ENCODE measurements at places on chromosomes 3 and 15. TPM values are rescaled to one million over a fixed set of nuclear protein-coding genes. Genes with fewer than 3 reads are reported as not detected.

GRCh38 chr15:74431645-74432044 is 2.1 kb downstream of the SEMA7A start:
- no peak for ATAC-seq

GRCh38 chr3:176769547-176770190 is 427.6 kb downstream of the TBL1XR1 start:
- no peak for ATAC-seq

GRCh38 chr3:195570344-195570743 is 13.4 kb downstream of the APOD start:
- ATAC-seq: no peak

GRCh38 chr15:32834156-32834555 is 116.4 kb downstream of the GREM1 start:
- no peak for ATAC-seq

GRCh38 chr3:8352475-8352874 is 149.1 kb upstream of the LMCD1 start:
- ATAC-seq: no peak

DNA sequence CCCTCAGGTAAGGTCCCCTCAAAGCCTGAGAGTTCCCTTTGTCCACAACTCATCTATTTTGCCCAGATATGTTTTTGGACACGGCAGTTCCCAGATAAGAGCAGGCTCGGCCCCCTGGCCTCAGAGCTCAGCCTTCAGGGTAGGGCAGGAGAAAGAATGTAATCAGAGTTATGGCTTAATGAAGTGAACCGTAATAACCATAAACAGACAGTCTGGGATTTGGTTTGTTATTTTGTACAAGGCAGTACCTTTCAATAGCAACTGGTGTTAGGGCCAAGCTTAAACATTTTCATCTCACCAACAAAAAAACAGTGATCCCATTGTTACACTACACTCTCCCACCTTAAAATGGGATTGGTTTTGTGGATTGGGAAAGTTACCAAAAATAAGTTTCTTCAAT is 12.2 kb upstream of the ALDH1A3 start:
- ATAC-seq: no peak

DNA sequence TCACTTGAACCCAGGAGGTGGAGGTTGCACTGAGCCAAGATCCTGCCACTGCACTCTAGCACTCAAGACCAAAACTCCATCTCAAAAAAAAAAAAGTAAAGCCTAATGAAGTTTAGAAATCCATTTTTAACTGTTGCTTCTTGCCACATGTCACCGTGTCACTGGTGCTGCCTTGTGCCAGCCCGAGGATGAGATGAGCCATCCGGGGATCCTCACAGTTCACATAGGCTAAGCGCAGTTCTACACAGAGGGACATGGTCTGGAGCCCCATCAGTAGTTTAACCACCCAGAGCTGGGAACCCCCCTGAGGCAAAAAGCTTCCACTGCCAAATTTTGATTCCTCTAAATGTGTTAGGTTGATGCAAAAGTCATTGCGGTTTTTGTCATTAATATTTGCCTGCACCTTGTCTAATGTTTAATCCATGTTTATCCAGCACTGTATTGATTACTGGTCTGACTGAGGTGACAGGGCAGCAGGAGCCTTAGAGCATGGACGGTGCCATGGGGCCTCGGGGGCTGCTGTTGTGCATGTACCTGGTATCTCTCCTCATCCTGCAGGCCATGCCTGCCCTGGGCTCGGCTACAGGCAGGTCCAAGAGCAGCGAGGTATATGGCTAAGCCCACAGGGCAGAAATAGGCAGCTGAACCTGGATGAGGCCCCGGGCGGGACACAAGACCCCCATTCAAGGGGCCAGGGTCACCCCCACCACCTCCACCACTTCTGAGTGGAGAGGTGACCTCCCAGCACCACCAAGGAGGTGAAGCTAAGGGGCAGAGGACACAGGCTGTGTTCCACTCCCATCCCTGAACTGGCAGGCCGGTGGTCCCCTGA is at the start of gene ITIH1:
ITIH1 (plus strand) TSS at position 473 of the 832 bp plus-strand sequence; CDS start at position 490, 17 bp downstream.
- no peak for ATAC-seq

DNA sequence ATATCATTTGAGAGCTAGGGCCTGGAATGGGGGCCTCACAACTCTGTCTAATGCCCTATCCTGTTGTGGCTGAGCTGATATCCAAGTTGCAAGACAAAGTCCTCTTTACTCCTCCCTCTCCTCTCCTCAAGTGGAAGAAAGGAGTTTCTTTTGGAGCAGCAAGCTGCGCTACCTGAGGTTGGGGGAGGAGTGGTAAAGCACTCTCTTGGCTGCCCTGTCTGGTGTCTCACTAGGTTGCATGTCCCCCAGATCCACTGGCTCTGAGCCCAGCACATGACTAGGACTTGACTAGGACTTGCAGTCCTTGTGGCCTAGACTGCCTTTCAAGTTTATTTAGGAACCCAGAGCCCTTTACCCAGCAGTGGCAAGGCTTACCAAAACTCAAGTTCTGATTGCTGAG is 141.1 kb upstream of the SETMAR start:
- ATAC-seq: no peak

DNA sequence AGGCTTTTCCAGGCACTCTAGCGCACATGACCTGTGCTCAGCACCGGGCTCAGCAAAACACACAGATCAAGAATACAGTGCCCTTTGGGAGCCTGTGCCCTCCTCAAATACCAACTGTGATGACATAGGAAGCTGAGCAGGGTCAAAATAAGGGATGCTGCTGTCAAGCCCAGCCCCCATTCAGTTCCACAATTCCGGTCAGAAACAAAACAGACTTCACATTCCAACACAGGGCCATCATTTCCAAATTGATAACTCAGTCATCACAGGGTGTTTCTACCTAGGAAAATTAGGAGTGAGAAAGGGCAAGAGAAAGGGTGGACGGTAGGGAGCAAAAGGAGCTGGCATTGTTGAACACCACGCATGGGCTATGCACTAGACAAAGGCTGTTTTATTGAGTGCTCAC is 158.4 kb upstream of the CCDC54 start:
- no peak for ATAC-seq

GRCh38 chr3:52225452-52226228 is at the start of gene TLR9:
TSS of gene TLR9 (minus strand) at chr3:52225645. CDS start at chr3:52225529, 116 bp downstream.
- peak; percentile 8 for ATAC-seq

Gene ZIC4
- total RNA-seq: 12.1 TPM

Gene MAGEL2
- 0.21 TPM for total RNA-seq
